Fibroblast of mammary gland (primary cell): ENCODE measurements at places on chromosomes 5 and 9.

GRCh38 chr5:7849681-7850394 is 1.1 kb downstream of the CFAP90 start:
- no peak for DNase-seq

GRCh38 chr9:100492952-100493351 is 20.0 kb downstream of the TMEFF1 start:
- peak; percentile 52 for DNase-seq

DNA sequence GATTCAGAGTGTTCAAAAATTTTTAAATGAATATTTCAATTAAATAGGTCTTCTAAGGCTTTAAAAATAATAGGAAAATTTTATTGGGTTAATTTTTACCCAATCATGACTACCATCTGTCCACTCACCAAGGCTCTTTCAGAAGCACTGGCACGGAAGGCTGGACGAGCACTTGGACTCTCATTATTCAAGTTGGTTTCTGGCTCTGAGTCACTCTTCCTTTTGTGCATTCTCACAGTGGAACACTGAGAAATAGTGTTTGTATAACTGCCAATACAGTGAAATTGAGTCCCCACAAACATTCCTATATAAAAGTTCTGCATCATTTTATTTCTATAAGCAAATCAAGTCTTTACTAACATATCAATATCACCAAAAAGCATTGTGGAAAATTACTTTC is 1149.0 kb downstream of the EFNA5 start:
- peak; percentile 26 for DNase-seq

GRCh38 chr5:127187706-127188105 is 102.9 kb upstream of the MEGF10 start:
- no peak for DNase-seq

GRCh38 chr5:54703133-54703532 is 185.6 kb downstream of the SNX18 start:
- DNase-seq, result peak; percentile 96
